ENCODE measurements at places on chromosomes 7 and 10.

DNA sequence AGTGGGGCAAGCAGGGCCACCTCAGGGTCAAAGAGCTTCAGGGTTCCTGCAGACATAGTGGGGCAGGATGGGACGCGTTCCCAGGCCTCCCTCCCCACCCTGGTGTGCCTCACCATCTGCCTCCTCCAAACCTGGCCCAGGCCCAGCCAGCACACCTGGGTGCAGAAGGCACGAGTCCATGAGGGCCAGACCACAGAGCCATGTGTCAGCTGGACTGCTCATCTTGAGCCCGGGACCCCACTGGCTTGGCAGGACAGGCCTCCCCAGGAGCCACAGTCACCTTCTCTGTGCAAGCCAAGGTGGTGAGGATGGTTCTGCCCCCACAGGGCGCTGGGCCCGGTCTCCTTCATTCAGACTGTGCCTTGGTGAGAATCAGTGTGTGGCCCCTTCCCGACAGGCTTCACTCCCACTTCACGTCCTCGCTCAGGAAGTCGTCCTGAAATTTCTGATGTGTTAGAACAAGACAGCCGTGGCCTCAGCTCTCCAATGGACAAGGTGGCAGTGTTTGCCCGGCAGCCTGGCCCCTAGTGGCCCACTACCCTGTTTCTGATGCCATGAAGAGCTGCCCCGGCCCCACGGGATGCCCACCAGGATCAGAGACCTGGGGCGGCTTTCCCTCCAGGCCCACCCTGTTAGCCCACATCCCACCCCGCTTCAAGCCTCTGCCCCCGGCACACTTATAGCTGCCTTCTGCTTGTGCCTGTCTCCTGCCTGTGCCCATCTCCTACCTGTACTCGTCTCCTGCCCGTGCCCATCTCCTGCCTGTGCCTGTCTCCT lies 59.6 kb upstream of the EBF3 start:
- DNase-seq: no peak

GRCh38 chr7:101668726-101669125 lies 39.6 kb upstream of the MYL10 start:
- no peak for DNase-seq

GRCh38 chr10:78898341-78899097 lies 170.2 kb upstream of the ZMIZ1 start:
- no peak for DNase-seq

DNA sequence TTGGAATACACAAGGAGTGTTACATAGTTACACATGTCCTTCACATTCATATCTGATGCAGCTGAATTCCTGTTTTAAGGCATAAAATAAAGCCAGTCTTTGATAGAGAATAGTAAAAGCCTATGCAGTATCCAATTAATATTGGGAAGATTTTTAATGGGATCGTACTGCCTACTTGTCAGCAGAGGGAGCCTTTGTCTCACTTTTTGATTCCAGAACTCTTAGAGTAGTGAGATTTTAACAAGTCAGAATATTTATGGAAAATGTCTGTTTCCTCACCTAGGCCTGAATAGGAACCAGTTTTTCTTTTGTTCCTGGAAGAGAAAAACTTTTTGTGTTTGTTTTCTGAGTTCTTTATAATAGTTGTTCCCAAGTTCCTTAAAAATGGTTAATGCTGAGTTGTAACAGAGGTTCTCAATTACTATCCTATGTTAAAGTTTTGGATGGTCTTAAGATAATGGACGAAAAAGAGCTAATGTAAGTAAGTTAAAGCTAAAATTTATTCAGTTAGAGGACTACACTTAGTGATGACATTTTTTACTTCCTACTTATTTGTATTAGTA lies 114.0 kb downstream of the BBS9 start:
- peak; percentile 67 for DNase-seq

- DNase-seq: no peak
Observed at GRCh38 chr7:112012242-112012641, 194.0 kb downstream of the DOCK4 start.

- DNase-seq: no peak
Observed at GRCh38 chr10:86217371-86218080, 149.1 kb downstream of the GRID1 start.

- no peak for DNase-seq
Observed at GRCh38 chr10:72030762-72031543, 57.4 kb downstream of the SPOCK2 start.

- DNase-seq: peak; percentile 33
Observed at GRCh38 chr10:28072573-28072972, 73.7 kb upstream of the ODAD2 start.

- DNase-seq: no peak
Observed at GRCh38 chr7:149197675-149198074, 2.3 kb downstream of the ZNF282 start.

GRCh38 chr10:107561136-107561650 lies 396.7 kb upstream of the SORCS1 start:
- DNase-seq: peak; percentile 18

DNA sequence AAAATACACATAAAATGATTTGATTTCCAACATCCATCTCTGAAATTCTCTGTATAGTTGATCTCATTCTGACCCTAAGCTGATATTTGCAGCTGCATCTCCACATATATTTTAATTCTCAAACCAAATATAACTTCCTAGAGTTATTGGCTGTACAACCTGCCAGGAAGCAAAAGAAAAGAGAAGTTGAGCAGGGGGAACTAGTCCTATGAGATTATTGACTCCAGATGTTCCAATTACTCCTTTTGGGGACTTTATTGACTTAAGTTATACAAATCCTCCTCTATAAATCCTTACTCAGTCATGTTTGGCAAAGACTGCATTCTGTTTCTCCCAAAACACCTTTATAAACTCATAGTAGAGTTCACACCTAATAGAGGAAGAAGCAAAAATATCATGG lies 599.4 kb upstream of the ANKRD30A start:
- no peak for DNase-seq

GRCh38 chr7:104794154-104794553 lies 219.9 kb upstream of the KMT2E start:
- no peak for DNase-seq

GRCh38 chr10:69352569-69353264 lies 64.0 kb downstream of the TACR2 start:
- peak; percentile 73 for DNase-seq

- DNase-seq: no peak
Observed at GRCh38 chr10:132202070-132202970, 15.6 kb downstream of the DPYSL4 start.

DNA sequence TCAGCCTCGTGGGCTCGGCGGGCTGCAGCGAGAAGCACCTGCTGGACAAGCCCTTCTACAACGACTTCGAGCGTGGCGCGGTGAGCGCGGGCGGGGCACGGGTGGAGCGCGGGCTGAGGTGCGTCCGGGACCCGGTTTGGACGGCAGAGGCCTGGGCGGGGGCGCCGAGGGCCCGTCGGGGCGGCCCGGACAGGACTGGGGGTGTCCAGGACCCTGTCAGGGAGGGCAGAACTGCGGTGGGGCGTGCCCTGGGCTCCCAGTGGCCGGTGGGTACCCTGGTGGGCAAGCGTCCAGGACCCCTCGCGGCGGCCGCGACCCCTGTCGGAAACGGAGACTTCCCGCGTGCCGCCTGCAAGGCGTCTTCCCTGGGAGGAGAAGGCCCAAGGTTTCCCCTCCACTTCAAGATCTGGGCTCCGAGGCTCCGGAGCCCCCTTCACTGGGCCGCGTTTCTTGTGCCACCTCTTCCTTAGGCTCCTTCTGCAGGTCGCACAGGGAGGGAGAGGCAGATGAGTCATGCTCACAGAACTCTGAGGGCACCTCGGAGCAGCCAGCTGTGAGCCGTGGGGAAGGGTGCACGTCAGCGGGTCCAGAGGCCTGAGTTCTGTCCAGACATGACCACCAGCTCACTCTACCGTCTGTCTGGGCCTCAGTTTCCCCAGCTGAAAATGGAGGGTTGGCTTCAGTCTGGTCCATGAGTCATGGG lies 485 bp downstream of the ALOX5 start:
- peak; percentile 1 for DNase-seq

GRCh38 chr7:151023232-151023631 lies 1.1 kb downstream of the ATG9B start:
- DNase-seq: no peak

GRCh38 chr10:125085258-125086054 lies 74.9 kb downstream of the CTBP2 start:
- DNase-seq: peak; percentile 38

- no peak for DNase-seq
Observed at GRCh38 chr10:567869-568268, 121.6 kb downstream of the DIP2C start.

GRCh38 chr7:66348531-66348930 lies 143.4 kb downstream of the TPST1 start:
- no peak for DNase-seq

DNA sequence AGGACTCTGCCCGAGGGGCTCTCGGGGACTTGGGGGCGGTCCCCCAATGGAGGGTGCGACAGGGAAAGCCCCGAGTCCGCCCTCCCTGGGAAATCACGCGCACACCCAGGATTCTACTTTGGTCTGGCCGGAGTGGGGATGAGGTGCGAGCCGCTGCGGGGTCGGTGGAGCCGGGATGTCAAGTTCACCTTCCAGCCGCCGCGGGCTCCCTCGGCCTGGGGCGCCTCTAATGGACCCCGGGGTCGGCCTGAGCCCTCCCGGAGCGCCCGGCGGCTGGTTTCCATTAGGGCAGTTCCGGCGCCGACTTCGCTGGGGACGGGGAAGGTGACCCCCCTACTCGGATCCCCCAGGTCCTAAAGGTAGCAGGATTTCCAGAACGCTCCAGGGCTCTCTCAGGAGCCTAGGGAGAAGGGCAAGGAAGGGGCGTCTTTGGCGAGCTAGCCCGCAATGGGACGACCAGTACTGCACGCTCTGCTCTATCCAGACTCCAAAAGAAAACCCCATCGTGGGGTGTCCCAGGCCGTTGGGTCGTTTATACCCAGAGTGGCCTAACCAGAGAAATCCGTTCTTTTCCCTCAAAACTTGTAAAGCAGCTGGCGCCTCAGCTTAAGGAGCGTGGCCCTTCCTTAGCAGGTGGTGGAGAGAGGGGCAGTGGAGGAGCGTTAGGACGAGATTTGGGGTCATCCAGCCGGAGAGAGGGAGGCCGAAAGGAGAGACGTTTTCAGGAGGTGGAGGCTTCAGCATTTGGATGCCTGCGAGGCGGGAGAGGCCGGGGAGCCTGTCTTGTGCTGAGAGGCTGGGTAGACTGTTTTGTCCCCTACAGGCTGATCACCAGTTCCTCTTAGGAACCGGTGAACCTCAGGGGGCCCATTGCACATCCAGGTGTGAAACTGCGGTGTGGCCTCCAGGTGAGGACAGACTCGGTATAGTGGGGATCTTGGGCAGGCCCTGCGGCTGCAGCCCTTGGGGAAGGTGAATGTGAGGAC lies 860 bp upstream of the WDR86 start:
- no peak for DNase-seq

GRCh38 chr10:35998026-35998425 lies 355.9 kb upstream of the FZD8 start:
- peak; percentile 33 for DNase-seq

GRCh38 chr7:108239501-108240225 lies 109.5 kb upstream of the LAMB4 start:
- no peak for DNase-seq
